Uterine smooth muscle cell (primary cell): ENCODE measurements at places on chromosomes 16 and 17. TPM values are rescaled to one million over a fixed set of nuclear protein-coding genes. Genes with fewer than 3 reads are reported as not detected.

SLC38A7 gene
- total RNA-seq: 34.1 and 43.5 TPM in 2 replicates

EFNB3 gene
- 0.11 and 0.12 TPM in 2 replicates for total RNA-seq

TEKT3 gene
- 0.11 and 1.00 TPM in 2 replicates for total RNA-seq

CCDC40 gene
- total RNA-seq: 1.7 and 2.0 TPM in 2 replicates

DHRS7C gene
- not detected in 2 replicates for total RNA-seq

STH gene
- not detected in 2 replicates for total RNA-seq

CLTC gene
- 557 and 805 TPM in 2 replicates for total RNA-seq

SLC9A5 gene
- total RNA-seq: 1.4 and 2.9 TPM in 2 replicates

KRT23 gene
- 0.50 and 0.55 TPM in 2 replicates for total RNA-seq

MYH13 gene
- total RNA-seq: not detected in 2 replicates

PRSS27 gene
- 0.66 and 0.75 TPM in 2 replicates for total RNA-seq

ANKFY1 gene
- total RNA-seq: 49.6 and 49.8 TPM in 2 replicates

KRT17 gene
- total RNA-seq: 1.00 and 1.5 TPM in 2 replicates

MPP2 gene
- 2.1 and 3.9 TPM in 2 replicates for total RNA-seq

AARS1 gene
- 326 and 581 TPM in 2 replicates for total RNA-seq

VMO1 gene
- total RNA-seq: 0.11 and 0.12 TPM in 2 replicates

TBC1D3K gene
- not detected in 2 replicates for total RNA-seq

KRT38 gene
- under 0.01 and 0.11 TPM in 2 replicates for total RNA-seq

KLHL10 gene
- 0.12 TPM in 1 of 2 replicates, not detected in the other for total RNA-seq

SOCS7 gene
- 11.0 and 15.9 TPM in 2 replicates for total RNA-seq

IRF8 gene
- not detected in 2 replicates for total RNA-seq

INCA1 gene
- 0.11 and 0.37 TPM in 2 replicates for total RNA-seq

NME3 gene
- 34.6 and 65.0 TPM in 2 replicates for total RNA-seq

MYH8 gene
- under 0.01 TPM in 1 of 2 replicates, not detected in the other for total RNA-seq

WNK4 gene
- 2.9 and 4.3 TPM in 2 replicates for total RNA-seq

GRAPL gene
- not detected in 2 replicates for total RNA-seq

CDRT15L2 gene
- not detected in 2 replicates for total RNA-seq

HCRT gene
- total RNA-seq: not detected in 2 replicates

CCDC154 gene
- total RNA-seq: 0.22 and 0.25 TPM in 2 replicates

HSF5 gene
- total RNA-seq: not detected in 2 replicates

OTOA gene
- total RNA-seq: under 0.01 TPM in 2 replicates

KCNH6 gene
- not detected in 2 replicates for total RNA-seq

SDR42E2 gene
- total RNA-seq: not detected in 2 replicates

SYNGR3 gene
- 1.4 and 6.1 TPM in 2 replicates for total RNA-seq

MT1G gene
- 0.55 TPM in 1 of 2 replicates, not detected in the other for total RNA-seq

DHX58 gene
- total RNA-seq: 10.3 and 17.4 TPM in 2 replicates

METTL16 gene
- 15.9 and 20.1 TPM in 2 replicates for total RNA-seq

KRTAP3-2 gene
- total RNA-seq: not detected in 2 replicates

NPIPA7 gene
- total RNA-seq: 0.75 and 1.2 TPM in 2 replicates

TMC8 gene
- total RNA-seq: not detected in 2 replicates

LITAFD gene
- total RNA-seq: not detected in 2 replicates

SHCBP1 gene
- total RNA-seq: 20.4 and 71.8 TPM in 2 replicates

AURKB gene
- 19.1 and 69.5 TPM in 2 replicates for total RNA-seq

DPEP3 gene
- total RNA-seq: not detected in 2 replicates

GCGR gene
- total RNA-seq: not detected in 2 replicates

CCL1 gene
- not detected in 2 replicates for total RNA-seq

NCOR1 gene
- total RNA-seq: 88.5 and 105 TPM in 2 replicates

ADORA2B gene
- 13.6 and 15.7 TPM in 2 replicates for total RNA-seq

SYT17 gene
- under 0.01 and 0.12 TPM in 2 replicates for total RNA-seq

ASPHD1 gene
- total RNA-seq: 9.1 and 9.4 TPM in 2 replicates

ZNF48 gene
- 6.0 and 8.2 TPM in 2 replicates for total RNA-seq

TEKT1 gene
- not detected in 2 replicates for total RNA-seq

TP53TG3 gene
- not detected in 2 replicates for total RNA-seq

ALOX12B gene
- total RNA-seq: not detected in 2 replicates

LGALS9B gene
- not detected in 2 replicates for total RNA-seq

PHLPP2 gene
- total RNA-seq: 11.4 and 13.2 TPM in 2 replicates

ESRP2 gene
- 0.12 and 0.22 TPM in 2 replicates for total RNA-seq

FBXW10 gene
- under 0.01 and 0.12 TPM in 2 replicates for total RNA-seq
